ENCODE measurements at places on chromosomes 7 and 10. TPM values are rescaled to one million over a fixed set of nuclear protein-coding genes. Genes with fewer than 3 reads are reported as not detected.

ARF5 gene
- total RNA-seq: 106 TPM

CCL24 gene
- total RNA-seq: 0.28 TPM

OPALIN gene
- not detected for total RNA-seq

RPS24 gene
- 3,273 TPM for total RNA-seq

FBXL13 gene
- total RNA-seq: 2.3 TPM

PCDH15 gene
- total RNA-seq: under 0.01 TPM

AKR1C8 gene
- not detected for total RNA-seq

CARD11 gene
- 0.43 TPM for total RNA-seq

ARL4A gene
- 39.2 TPM for total RNA-seq

FFAR4 gene
- not detected for total RNA-seq

ANKRD7 gene
- 0.92 TPM for total RNA-seq

PFKP gene
- 222 TPM for total RNA-seq

PNLIPRP2 gene
- not detected for total RNA-seq

CALML5 gene
- total RNA-seq: not detected

PRPS1L1 gene
- 0.09 TPM for total RNA-seq

GFRA1 gene
- total RNA-seq: 1.6 TPM

GRID2IP gene
- not detected for total RNA-seq

H2BK1 gene
- not detected for total RNA-seq

MLXIPL gene
- total RNA-seq: 0.37 TPM

RTKN2 gene
- 1.00 TPM for total RNA-seq

SGCE gene
- total RNA-seq: 84.4 TPM
